T-helper 17 cell (primary cell): ENCODE measurements at places on chromosomes 2 and 18.

DNA sequence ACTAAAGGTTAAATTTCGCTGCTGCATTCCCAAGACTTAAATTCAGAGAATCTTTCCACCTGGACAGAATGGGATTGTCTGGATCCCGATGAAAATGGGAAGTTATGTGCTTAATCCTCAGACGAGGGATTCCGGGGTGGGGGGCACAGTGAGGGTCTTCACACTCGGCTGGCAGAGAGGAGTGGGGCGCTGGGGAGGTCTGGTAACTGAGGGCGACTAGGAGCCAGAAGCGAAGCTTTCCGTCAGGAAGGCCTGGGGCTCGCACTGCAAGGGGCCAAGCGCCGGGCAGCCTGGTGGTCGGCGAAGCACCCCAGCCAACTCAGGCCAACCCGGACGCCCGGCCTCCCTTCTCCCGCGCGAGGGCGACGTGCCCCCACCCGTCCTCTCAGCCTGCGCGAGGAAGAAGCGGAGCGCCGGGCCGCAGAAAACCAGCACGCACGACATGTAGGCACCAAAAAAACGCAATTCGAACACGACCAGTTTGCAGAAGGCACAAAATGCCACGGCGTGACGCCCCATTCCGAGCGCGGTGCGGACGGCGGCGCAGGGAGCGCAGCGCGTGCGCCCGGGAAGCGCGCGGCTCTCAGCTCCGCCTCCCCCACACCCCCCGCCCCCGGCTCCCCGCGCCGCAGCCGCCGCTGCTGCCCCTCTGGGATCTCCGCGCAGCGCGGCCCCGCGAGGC is 188.1 kb downstream of the ZEB2 start:
- no peak for DNase-seq

GRCh38 chr18:74494514-74494913 is 1.6 kb upstream of the CNDP2 start:
- no peak for DNase-seq

DNA sequence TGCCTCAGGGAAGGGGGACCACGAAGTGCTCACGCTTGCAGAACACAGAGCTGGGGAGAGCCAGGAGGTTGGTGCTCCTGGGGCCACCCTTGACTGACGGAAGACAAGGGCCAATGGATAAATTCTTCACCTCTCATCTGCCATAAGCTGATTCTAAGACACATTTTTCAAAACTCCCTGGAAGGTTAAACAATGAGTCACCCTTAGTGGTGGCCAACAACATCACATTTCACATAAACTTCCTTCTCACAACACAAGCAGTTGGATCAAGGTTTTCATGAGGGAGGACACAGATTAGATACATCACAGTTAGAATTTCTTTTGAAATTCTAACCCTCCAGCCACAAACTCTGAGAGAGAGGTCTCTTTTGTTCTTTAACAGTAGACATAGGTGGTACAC is 713.6 kb upstream of the POU3F3 start:
- DNase-seq: no peak

DNA sequence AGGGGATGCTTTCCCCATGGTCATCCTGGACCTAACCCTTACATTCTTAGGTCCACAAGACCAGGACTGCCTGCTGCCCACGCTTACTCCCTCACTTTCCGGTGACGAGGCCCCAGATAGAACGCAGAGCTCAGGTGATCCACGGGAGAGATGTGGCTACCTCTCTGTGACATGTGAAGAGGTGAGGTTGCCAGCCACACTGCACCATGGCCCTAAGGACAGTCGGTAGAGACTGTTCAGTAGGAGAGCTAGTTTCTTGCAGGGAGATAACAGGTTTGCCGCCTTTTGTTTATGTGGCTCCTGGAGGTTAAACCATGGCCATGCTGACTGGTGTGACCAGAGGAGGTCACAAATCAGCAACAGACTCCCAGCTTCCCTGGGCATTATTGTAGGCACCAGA is 71.4 kb downstream of the WDSUB1 start:
- DNase-seq: no peak

DNA sequence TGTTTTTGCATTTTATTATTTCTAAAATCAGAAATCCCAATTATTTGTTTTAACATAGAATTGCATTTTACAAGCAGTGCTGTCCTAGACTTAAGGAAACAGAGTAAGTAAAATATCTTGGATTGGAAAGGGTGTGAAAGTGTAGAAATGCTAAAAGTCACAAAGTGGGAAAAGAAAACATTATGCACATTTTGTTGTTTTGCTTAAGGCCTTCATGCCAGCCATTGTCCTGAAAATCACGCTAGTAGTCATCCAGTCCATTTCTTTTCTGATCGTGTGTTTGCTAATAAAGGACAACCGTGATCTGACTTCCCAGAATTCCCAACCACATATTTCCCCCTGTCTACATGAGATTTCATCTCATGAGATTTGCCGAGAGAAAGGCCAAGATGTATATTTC is 199.1 kb downstream of the PTGR3 start:
- DNase-seq: no peak

GRCh38 chr18:50649821-50650220 is 89.9 kb downstream of the MAPK4 start:
- no peak for DNase-seq

GRCh38 chr2:225086439-225086838 is 44.2 kb upstream of the DOCK10 start:
- DNase-seq: no peak

DNA sequence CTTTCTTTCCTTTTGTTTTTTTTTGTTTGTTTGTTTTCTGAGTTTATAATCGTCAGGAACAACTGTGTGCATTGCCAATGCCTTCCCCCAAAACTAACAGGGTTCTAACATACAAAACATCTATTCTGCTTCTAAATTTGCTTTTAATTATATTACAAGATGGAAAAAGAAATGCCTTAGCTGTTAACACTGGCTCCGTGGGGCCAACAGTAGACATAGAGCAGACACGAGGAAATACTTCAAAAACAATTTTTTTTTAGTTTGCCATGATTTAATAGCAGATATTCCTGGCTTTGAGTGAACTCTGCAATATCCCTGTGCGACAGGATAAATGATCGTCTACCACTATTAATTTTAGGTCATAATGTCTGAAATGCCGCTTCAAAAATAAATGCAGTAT is 153.3 kb upstream of the HNRNPA3 start:
- no peak for DNase-seq

DNA sequence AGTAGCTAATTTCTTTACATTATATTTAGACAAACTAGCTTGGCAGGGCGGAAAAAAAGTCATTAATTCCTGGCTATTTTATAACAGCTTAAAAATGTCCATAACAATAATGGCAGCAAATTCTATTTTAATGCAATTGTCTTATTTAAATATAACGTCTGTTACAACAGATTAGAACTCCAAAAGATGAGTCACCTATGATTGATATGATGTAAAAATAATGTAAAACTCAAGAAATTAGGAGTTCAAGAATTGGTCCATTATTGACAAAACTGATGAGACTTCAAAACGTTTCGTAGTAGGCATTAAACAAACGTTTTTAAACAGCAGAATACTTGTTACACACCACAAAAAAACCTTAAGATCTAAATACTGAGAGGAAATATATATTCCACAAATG is 2.7 kb downstream of the XPO1 start:
- no peak for DNase-seq

DNA sequence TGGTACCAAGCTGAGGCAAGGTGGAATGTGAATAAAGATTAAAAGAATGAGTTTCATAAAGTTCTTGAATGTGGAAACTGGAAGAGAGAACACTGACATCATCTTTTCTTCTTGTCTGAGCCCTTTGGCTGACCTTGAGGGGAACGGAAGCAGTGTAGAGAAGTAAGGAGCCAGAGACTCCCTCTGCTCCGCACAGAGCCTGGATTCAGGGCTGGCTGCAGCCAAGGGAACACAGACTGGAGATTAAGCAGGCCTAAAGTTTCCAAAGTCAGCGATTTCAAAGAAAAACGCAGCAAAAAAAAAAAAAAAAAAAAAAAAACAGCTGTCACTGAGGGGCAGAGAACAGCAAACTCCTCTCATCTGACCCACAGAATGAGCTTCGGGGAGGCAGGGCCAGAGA is 19.3 kb upstream of the ALK start:
- DNase-seq: no peak

DNA sequence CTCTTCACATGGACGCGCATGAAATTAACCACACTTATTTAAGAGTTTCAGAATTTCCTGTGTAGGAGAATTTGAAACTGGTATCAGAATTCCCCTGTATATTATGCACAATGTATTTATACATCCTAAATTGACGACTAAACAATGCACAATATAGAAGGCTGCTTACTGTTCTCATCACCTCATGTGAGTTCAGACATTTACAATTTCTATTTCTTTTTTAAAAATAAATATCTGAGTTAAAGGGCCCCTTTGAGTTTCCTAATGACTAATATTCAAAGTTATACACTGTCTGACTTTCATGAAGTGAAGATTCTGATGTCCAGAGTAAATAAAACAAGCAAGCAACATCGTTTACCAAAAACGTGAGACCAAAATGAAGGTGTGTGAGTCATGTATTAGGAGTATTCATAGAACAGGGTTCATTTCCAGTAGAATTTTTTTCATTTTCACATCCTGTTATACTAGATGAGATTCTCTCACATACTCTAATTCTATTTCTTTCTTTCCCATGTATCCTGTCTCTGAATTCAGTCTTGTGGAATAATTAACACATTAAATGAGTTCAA is 406.2 kb downstream of the NUP35 start:
- DNase-seq: no peak

- DNase-seq: no peak
Observed at GRCh38 chr2:32200814-32201213, 35.1 kb downstream of the SLC30A6 start.

DNA sequence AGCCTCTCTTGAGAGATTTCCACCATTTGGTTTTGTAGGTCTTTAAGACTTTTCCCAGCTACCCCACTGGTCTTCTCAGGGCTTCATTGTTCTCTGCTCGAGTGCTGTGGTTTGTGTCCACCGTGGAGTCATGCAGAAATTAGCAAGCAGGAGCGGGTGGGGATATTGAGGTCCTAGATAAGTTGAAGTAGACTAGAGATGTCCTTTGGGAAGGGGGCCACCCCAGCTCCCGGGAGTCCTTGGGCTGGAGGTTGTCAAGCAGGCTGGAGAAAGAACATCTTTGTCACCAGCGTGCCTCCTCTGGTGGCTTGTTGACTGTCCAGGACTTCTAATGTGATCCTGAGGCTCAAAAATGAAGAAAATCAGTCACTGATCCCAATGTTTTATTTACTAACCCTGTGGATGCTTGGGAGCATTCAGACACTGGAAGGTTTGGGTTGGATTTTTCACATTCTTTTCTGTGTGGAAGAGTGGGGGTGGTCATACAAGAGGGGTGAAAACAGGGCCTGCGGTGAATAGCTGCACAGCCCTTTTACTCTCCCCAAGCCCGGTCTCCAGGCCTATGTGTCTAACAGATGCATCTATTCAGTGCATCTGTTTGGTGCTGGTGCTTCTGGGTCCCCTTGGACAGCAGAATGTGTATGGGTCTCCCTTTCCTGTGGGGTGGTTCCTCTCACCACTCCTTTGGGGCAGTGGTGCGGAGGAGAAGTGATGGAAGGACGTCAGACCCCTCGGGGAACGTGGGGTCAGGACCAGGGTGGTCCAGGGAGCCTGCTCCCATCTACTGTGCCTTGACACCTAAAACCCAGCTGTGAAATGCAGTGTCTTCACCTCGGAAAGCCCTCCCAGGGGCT is 208.1 kb downstream of the KLHL29 start:
- DNase-seq: no peak

DNA sequence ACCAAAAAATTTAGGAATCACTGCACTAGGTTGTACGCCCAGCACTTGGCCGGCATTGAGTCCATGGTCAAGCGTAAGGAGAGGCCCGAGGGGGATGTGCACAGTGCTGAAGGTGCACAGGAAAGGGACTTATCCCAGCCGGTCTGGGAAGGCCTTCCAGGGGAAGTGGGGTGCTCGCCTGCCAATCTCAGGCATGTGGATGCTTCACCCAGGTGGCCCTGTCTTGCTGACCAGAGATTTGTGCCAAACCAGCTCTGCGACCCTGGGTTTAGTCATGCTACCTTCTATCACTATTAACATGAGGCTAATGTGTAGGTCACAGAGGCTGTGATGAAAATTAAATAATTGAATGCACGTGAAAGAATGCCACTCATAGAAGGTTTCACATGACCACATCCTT is 1.7 kb upstream of the ITM2C start:
- no peak for DNase-seq

DNA sequence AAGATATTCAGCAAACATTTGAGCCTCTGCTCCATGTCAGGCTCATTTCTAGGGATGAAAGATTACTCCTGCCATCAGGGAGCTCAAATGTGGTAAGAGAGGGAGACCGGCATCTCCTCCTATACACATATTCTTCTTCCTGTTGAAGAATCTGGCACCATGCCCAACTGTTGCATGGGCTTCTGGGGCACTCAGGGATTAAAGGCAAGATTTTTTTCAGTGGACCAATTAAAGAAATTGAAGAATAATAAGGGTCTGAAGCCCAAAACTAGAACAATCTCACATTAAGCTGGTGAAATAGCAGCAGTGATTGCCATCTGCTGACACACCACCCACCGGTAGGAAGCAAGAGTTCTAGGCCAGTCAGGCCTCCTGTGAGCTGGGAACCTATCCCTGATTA is 145.4 kb upstream of the LYPD6 start:
- no peak for DNase-seq

DNA sequence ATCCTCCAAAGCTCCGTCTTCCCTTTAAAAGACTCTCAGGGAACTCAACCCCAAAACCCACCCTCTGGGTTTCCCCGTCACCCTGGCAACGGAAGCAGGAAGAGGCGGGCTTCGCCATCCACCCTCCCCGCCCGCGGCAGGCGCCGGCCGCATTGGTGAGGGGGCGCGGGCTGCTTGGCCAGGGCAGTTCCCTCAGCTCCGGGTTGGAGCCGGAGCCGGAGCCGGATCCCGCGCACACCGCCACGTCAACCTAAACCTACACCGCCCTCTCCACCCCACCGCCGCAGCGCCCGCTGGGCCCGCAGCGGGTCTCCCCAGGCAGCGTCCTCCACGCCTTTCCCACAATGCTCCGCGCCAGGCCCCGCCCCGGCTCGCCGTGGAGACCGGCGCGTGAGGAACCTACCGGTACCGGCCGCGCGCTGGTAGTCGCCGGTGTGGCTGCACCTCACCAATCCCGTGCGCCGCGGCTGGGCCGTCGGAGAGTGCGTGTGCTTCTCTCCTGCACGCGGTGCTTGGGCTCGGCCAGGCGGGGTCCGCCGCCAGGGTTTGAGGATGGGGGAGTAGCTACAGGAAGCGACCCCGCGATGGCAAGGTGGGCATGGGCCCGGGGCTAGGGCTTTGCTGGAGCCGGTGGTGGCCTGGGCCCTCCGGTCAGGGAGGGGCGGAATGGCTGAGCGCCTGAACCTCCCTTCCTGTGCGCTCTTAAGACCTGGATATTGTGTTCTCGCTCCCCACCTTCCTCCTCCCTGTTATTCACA is at the start of gene DNAJC10:
DNAJC10 (plus strand) TSS at position 366 of the 758 bp plus-strand sequence. CDS start 1,830 bp downstream, outside the sequence.
- peak; percentile 79 for DNase-seq

DNA sequence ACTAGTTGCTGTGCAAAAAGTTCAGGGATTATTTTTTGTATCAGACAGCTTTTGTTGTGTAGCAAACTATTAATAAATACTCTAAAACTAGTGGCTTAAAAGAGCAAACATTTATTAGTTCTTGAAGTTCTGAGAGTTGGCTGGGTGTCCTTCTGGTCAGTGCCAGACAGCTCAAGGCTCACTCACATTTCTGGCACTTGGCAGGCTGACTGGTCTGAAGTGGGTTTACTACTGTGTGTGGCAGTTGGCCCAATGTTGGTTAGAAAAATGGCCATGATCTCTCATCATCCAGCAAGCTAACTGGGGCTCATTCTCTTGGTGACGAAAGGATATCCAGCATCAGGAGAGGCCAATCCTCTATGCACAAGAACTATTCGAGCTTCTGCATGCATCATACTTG is 71.4 kb upstream of the ZNF385B start:
- no peak for DNase-seq

GRCh38 chr2:241567776-241568175 is 9.2 kb downstream of the BOK start:
- no peak for DNase-seq

GRCh38 chr2:198080879-198081765 is 276.7 kb downstream of the PLCL1 start:
- DNase-seq: no peak
